NCI-H1694 (cell line): ENCODE measurements at places on chromosomes 1 and 21.

DNA sequence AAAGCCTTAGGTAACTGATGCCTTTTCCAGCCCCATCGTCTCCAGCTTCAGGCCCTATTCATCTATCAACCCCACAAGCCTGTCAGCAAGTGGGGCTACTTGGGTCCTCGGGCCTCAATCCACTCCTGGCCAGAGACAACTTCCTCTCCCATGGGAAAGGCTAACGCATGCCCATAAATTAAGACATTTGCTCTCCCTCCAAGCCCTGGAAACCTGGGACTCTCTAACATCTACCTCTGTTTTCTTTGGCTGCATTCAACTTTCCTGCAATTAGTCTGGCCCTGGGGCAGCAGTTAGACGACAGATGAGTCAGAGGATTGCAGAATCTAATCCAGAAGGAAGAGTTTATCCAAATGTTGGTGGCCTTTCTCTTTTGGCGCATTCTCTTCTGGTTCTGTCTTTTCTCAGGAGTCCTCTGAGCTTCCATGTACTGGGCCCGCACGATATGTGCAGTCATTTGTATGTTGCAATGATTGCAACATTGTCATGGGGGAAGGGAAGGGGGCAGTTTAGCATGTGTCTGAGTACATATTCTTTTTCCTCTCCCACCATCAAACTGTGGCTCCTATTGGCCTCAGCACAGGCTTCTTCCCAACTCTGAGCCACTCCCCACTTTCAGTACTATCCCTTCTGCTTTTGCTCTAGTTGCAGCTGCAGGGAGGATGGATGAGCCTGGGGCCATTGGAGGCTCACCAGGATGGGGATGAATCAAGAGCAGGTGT is 54.4 kb downstream of the NAV1 start:
- no peak for DNase-seq

DNA sequence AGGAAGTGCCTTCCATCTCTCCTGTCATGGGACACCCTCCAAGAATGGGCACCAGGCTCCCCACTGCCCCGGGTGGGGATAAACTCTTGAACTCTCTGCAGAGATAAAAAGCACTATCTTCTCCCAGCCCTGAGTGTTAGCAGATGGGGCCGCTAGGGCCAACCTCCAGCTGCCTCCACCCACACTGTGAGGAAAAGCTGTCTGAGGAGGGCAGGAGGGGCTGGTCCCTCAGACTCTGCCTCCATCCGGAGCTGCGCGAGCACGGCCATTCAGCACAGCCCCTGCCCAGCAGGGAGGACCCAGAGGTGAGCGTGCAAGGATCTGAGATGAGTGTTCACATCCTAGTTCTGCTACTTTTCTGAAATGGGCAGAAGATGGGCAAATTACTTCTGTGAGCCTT is 51.8 kb upstream of the TRABD2B start:
- no peak for DNase-seq

DNA sequence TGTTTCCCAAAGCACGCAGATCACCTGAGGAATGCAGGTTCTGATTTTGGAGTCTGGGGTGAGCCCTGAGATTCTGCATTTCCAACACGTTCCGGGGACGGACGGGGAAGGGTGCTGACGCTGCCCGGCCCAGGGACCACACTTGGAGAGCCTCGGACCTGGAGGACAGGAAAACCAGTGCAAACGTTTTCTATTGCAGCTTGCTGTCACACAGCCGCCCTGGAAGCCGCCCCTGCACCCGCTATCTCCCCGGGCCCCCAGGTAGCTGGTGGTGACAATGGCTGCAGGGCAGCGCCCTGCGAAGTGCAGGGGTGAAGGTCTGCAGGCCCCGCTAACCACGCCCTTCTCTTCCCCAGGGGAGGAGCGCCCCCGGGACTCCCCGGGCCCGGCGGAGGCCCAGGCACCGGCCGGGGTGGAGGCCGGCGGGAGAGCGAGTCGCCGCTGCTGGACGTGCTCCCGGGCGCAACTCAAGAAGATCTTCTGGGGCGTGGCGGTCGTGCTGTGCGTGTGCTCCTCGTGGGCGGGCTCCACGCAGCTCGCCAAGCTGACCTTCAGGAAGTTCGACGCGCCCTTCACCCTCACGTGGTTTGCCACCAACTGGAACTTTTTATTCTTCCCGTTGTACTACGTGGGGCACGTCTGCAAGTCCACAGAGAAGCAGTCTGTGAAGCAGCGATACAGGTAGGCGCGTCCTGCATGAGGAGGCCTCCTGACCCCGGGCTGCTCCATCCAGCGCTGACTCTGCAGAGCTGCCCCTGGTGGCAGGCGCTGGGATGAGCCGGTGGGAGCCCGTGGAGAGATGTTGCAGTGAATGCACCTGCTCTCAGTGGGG is 142.0 kb upstream of the COA6 start:
- no peak for DNase-seq

DNA sequence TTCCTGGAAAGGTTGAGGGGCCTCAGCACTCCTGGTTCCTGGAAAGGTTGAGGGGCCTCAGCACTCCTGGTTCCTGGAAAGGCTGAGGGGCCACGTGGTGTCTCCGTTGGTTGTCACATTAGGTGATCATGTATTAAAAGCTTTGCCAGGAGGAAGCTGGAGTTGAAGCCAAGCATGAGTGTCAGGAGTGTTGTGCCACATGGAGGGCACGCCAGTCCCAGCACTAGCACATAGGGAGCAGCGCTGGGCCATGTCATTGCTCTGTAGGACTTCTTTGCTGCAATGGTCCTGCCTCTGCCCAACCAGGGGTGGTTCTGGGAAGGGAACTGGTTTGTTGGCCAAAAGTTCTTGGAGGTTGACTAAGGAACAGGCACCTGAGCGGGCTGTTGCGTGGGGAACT is 13.3 kb downstream of the ATP5PO start:
- no peak for DNase-seq

DNA sequence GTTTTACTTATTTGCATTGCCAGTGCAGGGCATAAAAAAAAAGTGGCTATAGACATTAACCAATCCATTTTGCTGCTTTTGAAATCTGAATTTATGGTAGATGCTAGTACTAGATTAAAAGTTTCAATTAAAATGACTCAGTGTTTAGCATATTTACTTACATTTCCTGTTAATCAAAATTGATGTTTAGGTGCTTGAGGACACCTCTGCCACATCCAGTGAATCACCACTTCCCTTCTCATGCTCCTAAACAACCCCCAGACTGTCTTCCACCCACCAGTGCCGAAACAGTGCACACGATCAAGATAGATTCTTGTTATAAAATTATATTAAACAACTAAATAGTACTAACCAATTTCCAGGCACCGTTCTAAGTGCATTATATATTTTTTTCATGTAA is 32.7 kb downstream of the HSD17B7 start:
- DNase-seq, result no peak

- DNase-seq, result no peak
Observed at GRCh38 chr1:180646547-180646946, 14.7 kb downstream of the XPR1 start.

GRCh38 chr1:218273762-218274479 is 11.2 kb upstream of the RRP15 start:
- DNase-seq, result no peak

GRCh38 chr1:175872588-175872987 is 129.2 kb upstream of the TNR start:
- DNase-seq, result no peak

DNA sequence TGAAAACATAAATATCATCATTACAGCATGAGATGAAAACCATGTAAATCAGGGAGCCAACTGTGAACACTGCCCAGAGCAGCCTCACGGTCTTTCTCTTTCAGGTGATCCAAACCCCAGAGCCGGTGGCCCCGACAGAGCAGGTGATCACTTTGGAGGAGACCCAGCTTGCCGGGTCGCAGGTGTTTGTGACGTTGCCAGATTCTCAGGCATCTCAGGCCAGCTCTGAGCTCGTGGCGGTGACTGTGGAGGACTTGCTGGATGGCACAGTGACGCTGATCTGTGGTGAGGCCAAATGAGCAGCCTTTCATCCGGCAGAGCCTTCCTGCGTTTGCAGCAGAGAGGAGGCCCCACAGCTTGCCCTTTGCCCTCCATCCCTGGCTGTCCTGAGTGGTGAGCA is 37.2 kb upstream of the EPHA8 start:
- no peak for DNase-seq

- no peak for DNase-seq
Observed at GRCh38 chr1:239456788-239457187, 70.4 kb downstream of the CHRM3 start.

DNA sequence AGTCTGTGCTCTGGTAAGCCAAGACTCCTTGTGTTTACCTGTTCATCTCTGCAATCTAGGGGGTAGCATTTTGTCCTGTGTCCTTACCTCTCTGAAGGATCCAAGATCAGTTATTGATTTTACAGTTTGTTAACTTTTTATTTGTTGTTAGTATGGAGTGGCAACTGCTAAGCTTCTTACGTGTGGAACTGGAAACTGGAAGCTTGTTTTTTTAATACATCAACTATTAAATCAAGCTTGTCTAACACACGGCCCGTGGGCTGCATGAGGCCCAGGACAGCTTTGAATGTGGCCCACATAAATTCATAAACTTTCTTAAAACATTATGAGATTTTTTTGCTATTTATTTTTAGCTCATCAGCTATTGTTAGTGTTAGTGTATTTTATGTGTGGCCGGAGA is 29.2 kb upstream of the MPC2 start:
- DNase-seq, result no peak

GRCh38 chr21:42091899-42092508 is 20.9 kb downstream of the UMODL1 start:
- DNase-seq, result no peak

- no peak for DNase-seq
Observed at GRCh38 chr1:67135354-67135753, 584 bp upstream of the C1orf141 start.

DNA sequence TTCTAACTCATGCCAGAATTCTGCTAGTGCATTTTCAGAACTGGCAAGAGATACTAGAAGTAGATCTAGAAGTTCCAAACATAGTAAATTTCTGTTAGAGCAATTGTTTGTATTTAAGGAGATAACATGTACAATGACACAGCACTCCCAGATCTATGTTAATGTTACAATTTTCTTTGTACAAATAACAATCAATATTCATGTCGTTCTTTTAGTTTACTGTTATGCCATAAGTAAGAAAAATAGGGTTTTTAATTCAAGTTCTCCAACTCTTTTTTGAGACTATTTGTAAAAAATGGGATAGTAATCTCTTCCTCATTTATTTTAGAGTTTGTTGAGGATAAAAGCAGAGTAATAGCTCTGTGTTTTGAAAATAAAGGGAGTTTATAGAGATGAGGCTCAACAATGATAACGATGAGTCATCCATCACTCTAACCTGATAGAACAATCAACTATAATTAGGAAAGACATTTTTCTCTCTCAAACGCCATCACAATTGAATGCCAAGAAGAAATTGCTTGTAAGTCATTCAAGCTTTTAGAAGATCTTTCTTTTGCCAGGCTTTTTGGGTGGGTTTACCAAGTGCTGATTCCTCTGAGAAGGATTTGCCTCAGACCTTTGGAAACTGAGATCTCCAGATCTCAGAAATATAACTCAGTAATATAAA is 638 bp downstream of the CD84 start:
- no peak for DNase-seq

DNA sequence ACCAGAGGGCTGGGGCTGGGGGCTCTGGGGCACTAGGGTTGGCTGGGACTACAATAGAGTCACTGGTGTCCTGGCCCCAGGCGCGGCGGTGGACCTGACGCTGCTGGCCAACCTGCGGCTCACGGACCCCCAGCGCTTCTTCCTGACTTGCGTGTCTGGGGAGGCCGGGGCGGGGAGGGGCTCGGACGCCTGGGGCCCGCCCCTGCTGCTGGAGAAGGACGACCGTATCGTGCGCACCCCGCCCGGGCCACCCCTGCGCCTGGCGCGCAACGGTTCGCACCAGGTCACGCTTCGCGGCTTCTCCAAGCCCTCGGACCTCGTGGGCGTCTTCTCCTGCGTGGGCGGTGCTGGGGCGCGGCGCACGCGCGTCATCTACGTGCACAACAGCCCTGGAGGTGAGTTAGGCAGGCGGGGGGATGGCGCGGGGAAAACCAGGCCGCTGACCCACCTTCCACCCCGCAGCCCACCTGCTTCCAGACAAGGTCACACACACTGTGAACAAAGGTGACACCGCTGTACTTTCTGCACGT is 4.1 kb downstream of the TIE1 start:
- DNase-seq, result no peak

GRCh38 chr1:4032571-4032970 is 132.5 kb upstream of the C1orf174 start:
- DNase-seq, result no peak

- no peak for DNase-seq
Observed at GRCh38 chr1:150060260-150060659, 7.3 kb upstream of the VPS45 start.

DNA sequence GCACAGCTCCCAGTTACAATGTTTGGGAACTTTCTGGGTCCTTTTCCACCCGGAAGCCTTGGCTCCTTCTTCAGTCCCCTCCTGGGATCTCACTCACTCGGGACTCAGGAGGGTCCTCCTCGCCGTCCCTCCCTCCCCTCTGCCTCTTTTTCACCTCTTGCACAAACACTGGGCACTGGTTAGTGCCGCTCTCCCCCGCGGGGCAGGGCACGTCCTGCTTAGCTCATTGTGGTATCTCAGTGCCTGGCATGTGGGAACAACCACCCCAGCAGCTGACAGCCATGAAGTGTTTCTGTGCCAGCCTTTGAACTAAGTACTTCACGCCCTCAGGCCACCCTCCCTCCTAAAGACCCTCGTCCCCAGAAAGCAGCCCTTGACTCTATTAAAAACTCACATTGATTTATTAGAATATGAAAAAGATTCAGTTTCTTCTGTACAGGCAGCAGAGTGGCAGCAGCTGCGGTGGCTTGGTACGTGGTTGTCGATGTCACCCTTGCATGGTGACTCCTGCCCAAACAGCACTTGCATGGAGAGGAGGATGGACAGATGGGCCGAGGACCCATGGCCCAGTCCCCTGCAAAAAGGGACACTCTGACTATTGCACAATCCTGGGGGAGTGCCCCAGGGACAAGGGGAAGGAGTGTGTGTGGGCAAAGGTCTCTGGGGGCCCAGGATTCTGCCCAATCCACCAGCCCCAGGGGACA is 56.3 kb downstream of the SLC9A1 start:
- DNase-seq, result no peak

- no peak for DNase-seq
Observed at GRCh38 chr1:194809665-194810064, 1623.3 kb upstream of the B3GALT2 start.

DNA sequence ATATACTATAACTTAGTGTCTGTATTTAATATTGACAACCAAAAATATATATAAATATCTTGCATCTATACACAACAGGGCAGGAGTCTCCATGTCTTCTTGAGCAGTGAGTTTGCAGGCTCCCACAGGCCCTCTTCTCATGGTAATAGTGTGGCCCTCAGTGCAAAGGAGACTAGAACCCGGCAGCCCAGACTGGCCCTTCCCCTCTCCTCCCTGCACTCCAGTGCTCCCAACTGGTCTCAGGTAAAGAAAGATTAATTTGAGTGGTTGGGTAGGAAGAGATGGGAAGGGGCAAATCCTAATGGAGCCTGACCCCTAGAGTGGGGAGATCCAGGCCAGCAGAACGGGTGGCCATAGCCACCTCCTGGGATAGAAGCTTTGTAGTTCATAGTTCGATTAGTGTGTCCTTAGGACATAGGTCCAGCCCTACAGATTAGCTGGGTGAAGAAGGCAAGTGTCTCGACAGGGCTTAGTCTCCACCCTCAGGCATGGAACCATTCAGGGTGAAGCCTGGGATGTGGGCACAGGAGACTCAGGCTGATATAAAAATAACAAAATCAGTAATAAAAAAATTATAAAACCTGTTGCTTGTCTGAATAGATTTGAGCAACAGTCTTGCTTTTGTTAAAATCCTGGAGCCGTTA is 32.3 kb downstream of the SLC2A1 start:
- no peak for DNase-seq

GRCh38 chr1:27348861-27349783 is 7.3 kb downstream of the SYTL1 start:
- no peak for DNase-seq
